Pancreas (tissue), 10 donors: ENCODE measurements at places on chromosomes 11 and 22. TPM values are rescaled to one million over a fixed set of nuclear protein-coding genes. Genes with fewer than 3 reads are reported as not detected.

DNA sequence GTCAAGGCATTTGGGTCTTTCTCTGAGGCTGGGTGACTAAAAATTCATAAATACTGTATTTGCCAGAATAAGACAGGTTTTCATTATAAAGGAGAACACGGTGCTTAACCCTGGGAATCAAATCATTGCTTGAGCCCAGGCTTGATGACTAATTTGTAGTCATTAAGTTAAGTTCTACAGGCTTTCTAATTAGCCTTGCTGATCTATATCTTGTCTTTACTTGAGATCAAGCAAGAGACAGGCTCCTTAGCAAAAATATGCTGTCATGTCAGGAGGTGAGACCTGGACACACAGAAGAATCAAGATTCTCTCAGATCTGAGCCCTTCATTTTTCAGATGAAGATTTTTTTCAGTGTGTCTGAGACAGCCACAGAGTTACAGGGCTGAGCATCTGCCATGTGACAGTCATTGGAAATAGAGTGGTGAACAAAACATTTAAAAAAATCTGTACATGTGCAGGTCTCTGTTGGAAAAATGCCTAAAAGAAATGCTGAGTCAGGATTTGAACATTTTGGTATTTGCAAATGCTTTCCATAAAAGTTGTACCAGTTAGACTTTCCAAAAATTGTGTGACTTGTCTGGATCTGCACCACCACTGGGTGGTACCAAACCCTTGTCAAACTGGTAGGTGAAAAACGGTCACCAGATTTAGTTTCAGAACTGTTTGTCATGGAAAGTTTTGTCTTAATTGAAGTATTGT lies 14.6 kb downstream of the ACAT1 start:
- no peak for DNase-seq
- H3K4me1 ChIP-seq, result peaks cover 3% of the 10 kb centered on the region
- H3K4me3 ChIP-seq, result no peak overlapping the region
- H3K27me3 ChIP-seq, result no peaks in the 10 kb centered on the region

DNA sequence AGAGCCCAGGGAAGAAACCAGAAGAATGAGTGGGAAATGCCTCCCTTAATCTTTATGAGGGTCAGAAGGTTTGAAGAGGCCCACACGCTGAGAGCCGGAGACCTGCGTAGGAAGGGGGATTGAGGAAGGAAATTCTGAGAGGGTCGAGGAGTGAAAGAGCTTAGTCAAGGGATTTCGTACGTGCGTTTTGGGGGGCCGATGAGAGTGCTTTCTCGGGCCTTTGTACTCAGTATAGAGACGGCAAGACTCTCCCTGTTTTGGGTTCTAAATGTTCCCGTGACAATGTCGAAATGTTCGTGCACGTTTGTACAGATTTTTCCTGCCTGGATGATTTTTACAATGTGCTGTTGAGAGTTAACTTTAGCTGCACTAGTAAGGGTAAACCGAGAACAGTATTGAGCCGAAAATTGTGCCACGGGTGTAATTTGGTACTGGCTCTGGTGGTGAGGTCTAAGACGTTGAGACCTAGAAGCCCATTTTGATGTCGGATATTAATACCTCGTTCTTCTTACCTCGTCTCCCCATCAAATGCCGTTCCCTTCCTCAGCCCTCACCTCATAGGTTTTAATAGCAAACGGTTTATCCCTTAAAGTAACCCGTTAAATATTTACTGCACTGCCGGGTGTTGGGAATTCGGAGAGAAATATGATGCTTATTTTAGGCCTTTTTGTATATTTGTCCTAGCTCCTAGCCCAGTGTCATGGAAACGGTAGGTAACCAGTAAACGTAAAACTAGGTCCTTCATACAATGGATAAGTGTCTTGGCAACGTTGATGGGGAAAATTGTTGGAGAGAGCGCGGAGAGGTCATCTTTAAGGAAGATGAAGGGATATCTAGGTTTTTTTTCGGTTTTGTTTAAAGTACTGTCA lies 734 bp downstream of the C11orf58 start:
- peaks cover 32% of the 10 kb centered on the region for H3K4me1 ChIP-seq
- H3K36me3 ChIP-seq, result no peaks in the 10 kb centered on the region
- H3K27ac ChIP-seq, result peak overlapping the region; percentile 93

Gene CCDC89
- not detected for total RNA-seq

GRCh38 chr11:17209939-17210245 lies 2.1 kb upstream of the PIK3C2A start:
- no peak overlapping the region for H3K4me3 ChIP-seq
- H3K36me3 ChIP-seq, result no peaks in the 10 kb centered on the region
- peaks cover 6% of the 10 kb centered on the region for H3K4me1 ChIP-seq
- no peak for DNase-seq
- peak overlapping the region; percentile 96 for H3K27ac ChIP-seq

Gene KCTD14
- 13.1 TPM for total RNA-seq

DNA sequence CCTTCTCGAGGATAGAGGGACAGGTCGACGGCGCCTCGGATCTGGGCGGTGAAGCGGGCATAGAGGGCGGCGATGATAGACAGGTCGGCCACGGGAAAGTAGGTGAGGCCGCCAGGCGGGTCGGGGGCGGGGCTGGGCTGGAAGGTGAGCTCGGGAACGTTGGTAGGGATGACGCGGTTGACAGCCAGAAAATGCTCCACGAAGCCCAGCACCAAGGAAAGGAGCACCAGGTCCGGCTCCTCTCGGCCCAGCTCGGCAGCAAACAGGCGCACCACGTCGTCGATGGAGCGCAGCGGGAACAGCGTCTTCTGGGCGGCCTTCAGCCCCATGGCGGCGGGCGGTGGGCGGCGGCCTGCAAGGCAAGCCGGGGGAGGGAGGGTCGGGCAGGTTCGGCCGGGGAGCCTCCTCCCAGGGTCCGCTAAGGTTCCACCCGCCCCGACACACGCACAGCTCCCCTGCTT lies 540 bp downstream of the MEN1 start:
- peak; percentile 69 for DNase-seq
- peaks cover 14% of the 10 kb centered on the region for H3K4me1 ChIP-seq
- no peaks in the 10 kb centered on the region for H3K27me3 ChIP-seq
- peaks cover 2% of the 10 kb centered on the region for H3K36me3 ChIP-seq
- peak overlapping the region; percentile 67 for H3K4me3 ChIP-seq
- peak overlapping the region; percentile 67 for H3K27ac ChIP-seq

- DNase-seq, result peak; percentile 13
- no peaks in the 10 kb centered on the region for H3K4me1 ChIP-seq
- no peak overlapping the region for H3K27ac ChIP-seq
- H3K27me3 ChIP-seq, result no peaks in the 10 kb centered on the region
These were observed 91.0 kb downstream of the KCNQ1 start for GRCh38 chr11:2535673-2536439.

DNA sequence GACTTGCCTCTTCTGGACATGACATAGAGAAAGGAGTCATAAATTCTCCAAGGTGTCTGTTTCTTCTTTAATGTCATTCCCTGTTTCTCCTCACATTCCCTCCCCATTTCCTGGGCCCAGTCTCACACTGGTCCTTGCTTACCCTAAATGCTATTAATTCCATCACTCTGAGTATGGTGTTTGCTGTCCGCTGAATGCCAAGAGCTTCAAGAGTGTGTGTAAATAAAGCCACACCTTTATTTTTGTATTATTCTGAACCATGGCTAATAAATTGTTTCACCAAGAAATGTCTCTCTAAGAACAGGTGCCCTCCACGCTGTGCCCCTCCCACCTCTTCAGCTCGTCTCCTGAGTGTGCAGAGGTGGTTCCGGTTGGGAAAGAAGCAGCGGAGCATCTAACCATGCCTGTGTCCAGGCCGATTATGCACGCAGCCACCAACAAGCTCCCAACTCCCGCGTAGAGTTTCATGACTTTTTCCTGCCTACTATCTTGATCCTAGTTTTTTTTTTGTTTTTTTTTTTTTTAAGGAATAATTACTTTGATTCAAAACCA lies 8.6 kb downstream of the TMEM121B start:
- no peak for DNase-seq
- H3K4me1 ChIP-seq, result no peaks in the 10 kb centered on the region
- no peaks in the 10 kb centered on the region for H3K27me3 ChIP-seq
- H3K4me3 ChIP-seq, result no peak overlapping the region
- H3K27ac ChIP-seq, result no peak overlapping the region
- peaks cover 4% of the 10 kb centered on the region for H3K36me3 ChIP-seq

GRCh38 chr11:12137938-12138731 lies 27.7 kb downstream of the MICAL2 start:
- H3K4me3 ChIP-seq, result no peak overlapping the region
- H3K27ac ChIP-seq, result no peak overlapping the region
- no peaks in the 10 kb centered on the region for H3K27me3 ChIP-seq
- H3K4me1 ChIP-seq, result no peaks in the 10 kb centered on the region
- no peak for DNase-seq

- H3K4me1 ChIP-seq, result no peaks in the 10 kb centered on the region
- H3K4me3 ChIP-seq, result no peak overlapping the region
- H3K27ac ChIP-seq, result no peak overlapping the region
- peak; percentile 13 for DNase-seq
- H3K27me3 ChIP-seq, result no peaks in the 10 kb centered on the region
These were observed 14.9 kb upstream of the MS4A4A start for GRCh38 chr11:60265373-60266214.

DNA sequence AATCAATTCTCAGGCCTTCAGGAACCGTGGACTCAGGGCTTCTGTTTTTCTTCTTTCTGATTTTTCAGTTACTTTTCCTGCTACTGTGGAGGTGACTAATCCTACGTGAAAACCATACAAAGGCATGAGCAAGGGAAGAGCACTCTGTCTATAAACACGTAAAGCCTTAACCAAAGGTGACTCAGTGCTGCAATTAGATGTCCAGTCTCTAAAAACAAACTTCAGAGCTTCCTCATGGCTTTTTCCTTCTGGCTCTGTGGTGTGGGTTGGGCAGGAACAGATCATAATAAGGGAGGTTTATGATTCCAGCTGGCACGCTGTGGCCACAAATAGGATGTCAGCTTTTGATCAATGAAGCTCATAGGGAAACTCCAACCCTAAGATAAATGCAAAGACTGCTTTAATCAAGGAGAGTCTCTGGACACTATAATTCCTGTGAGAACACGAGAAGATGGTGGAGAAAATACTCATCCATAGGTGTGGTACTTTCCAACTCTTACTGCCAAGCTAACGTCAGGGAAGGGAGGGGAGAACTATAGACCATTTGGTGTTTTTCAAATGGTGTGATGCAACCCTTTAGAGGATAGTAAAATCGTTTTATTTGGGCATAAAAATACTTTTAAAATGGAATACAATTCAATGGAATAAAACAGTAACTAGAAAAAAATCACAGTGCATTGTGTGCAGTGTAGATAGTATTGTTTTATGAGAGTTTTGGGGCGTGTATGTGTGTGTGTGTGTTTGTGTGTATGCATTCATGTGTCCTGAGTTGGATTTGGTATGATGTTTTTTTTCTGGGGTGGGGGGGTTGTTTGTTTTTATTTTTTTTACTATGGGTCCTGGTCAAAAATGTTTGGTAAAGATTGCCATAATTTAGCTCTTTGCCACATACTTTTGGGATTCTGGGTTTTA lies at the start of gene NXPE2:
Gene NXPE2, plus strand, starts transcription at position 403 of the 912 bp plus-strand sequence. Its CDS starts 49 bp downstream, at position 452.
- no peak within 1 kb of the TSS for H3K27ac ChIP-seq
- H3K36me3 ChIP-seq, result no peaks in the 10 kb centered on the region

GRCh38 chr22:19463491-19464469 lies 15.2 kb downstream of the UFD1 start:
- no peaks in the 10 kb centered on the region for H3K4me1 ChIP-seq
- H3K27ac ChIP-seq, result no peak overlapping the region
- H3K4me3 ChIP-seq, result no peak overlapping the region

Gene CRYBA4
- not detected for total RNA-seq

Gene CD44
- total RNA-seq, result 363 TPM

DNA sequence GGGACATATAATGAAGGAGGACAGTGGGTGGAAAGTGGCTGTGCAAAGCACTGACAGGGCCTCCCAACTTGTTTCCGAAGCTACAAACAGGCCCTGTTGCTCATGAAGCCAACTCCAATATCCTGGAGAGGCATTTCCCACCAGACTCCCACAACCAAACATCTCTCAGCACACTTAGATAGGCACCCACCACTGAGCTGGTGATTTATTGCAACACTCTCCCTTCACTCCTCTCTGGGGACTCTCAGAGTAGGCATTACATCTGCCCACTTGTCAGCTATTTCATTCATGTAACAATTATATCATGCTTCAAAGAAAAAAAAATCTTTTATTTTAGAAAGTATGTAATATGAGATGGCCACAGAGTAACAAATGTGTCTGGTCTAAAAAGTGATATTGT lies 32.1 kb upstream of the PPP2R1B start:
- H3K4me3 ChIP-seq, result no peak overlapping the region
- H3K27ac ChIP-seq, result no peak overlapping the region
- no peak for DNase-seq
- H3K27me3 ChIP-seq, result no peaks in the 10 kb centered on the region
- peaks cover 16% of the 10 kb centered on the region for H3K4me1 ChIP-seq

GRCh38 chr11:762421-763072 lies 14.7 kb downstream of the GATD1 start:
- no peak overlapping the region for H3K4me3 ChIP-seq
- peaks cover 7% of the 10 kb centered on the region for H3K36me3 ChIP-seq
- no peaks in the 10 kb centered on the region for H3K4me1 ChIP-seq

DNA sequence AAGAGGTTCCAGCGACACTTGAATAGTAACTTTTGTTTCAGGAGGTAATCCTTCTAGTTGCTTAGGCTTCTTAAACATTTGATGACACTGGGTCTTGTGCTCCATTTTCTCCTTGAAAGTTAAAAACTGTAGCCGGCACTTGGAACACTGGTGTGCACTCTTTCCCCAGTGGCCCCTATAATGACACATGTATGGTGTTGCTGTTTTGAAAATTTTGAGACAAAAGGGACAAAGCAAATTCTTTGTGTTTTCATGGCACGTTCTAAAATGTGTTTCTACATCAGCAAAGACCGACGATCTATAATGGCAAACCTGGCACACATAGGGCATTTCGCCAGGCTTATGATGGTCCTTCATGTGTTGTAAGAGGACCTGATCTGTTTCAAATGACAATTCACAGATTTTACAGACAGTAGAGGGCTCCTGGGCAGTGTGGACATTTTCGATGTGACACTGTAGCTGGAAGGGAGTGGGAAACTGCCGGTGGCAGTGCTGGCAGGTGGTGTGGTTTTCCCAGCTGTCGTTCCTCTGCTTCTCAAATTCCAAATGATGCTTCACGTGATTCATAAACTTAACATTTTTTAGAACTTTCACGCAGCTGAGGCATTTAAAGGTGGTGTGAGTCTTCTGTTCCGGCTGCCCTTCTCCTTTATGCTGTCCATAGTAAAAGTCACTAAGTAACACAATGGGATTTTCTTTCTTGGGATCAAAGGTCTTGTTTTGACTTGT lies 20.5 kb downstream of the ZNF280B start:
- no peak overlapping the region for H3K27ac ChIP-seq
- no peaks in the 10 kb centered on the region for H3K4me1 ChIP-seq
- no peaks in the 10 kb centered on the region for H3K27me3 ChIP-seq
- DNase-seq, result no peak

GRCh38 chr11:69879729-69880005 lies 60.5 kb upstream of the FGF3 start:
- H3K27ac ChIP-seq, result no peak overlapping the region
- no peak overlapping the region for H3K4me3 ChIP-seq
- DNase-seq, result no peak
- H3K4me1 ChIP-seq, result no peaks in the 10 kb centered on the region
